Subcutaneous adipose tissue (tissue), 4 donors: ENCODE measurements at places on chromosomes 2 and 18. TPM values are rescaled to one million over a fixed set of nuclear protein-coding genes. Genes with fewer than 3 reads are reported as not detected.

PCARE gene
- 0.66 TPM for total RNA-seq

PSMA8 gene
- total RNA-seq = not detected

GPR39 gene
- not detected for total RNA-seq

ACADL gene
- 41.8 TPM for total RNA-seq

ADI1 gene
- 92.4 TPM for total RNA-seq

ZAP70 gene
- 3.1 TPM for total RNA-seq

DNAH7 gene
- total RNA-seq = 2.3 TPM

GKN1 gene
- not detected for total RNA-seq

FHL2 gene
- 31.0 TPM for total RNA-seq

SERPINB13 gene
- total RNA-seq = not detected

ERMN gene
- 1.9 TPM for total RNA-seq

ABCG5 gene
- total RNA-seq = not detected

SIX3 gene
- total RNA-seq = not detected

POTEJ gene
- total RNA-seq = not detected

SOX11 gene
- not detected for total RNA-seq

AMER3 gene
- not detected for total RNA-seq
